ENCODE measurements at places on chromosomes 2 and 18.

- no peak for DNase-seq
Measured at GRCh38 chr2:14647714-14648113, 15.2 kb downstream of the LRATD1 start.

DNA sequence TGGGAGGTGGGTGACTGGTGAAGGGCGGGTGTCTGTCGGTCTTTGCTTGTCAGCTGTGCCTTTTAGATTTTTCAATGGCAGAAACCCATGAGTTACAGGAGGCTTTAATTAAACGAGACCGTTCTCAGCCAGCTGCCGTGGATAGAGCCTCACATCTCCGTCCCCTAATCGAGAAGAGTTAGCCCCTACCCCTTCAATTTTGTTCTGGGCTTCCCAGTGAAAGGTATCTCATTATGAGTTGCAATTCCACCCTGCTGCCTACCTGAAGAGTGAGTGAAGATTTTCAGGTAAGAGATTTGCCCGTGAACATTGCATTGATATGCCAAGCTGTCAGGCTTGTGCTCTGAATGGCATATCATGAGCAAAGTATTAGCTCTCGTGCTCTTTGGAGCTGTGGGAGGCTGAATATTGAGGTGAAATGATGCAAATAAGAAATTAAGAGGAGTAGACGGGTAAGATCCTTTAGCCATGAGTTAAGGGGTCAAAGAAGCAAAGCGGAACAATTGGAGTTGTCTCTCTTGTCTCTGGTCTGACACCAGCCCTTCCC, 118.7 kb upstream of the MSTN start:
- DNase-seq: no peak

DNA sequence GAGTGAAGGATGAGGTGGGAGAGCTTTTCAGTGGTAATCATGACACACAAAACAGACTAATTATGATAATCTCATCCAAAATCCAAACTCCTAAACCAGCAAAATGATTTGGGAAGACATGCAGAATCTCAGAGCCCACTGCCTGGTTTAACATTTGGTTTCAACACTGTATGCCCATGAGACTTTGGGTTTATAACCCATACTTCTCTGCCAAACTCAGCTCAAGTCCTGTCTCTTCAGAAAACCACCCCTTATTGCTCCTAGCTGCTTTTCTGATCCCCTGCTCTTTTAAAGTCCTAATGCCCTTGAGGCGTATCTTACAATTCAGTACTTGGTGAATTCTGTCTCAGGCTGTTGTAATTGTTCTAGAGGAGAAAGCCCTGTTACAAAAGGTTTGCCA, 593.0 kb upstream of the ID2 start:
- no peak for DNase-seq

DNA sequence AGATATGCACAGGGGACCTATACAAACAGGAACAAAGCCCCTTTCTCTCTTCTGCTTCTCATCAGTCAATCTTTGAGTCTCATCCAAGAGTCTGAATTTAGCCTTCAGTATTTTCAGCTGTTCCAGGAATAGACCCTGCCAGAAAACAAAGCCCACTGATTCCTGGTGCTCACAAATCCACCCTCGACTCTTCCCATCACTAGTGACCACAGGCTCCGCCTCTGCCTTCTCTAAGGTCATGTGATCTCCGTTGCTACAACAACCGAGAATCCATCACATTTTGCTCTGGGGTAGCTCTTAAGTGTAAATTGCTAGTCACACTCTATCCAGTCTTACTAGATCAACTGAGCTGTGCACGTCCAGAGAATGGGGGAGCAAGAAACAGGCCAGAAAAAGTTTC, 46.4 kb upstream of the SPTBN1 start:
- no peak for DNase-seq

- DNase-seq: no peak
Measured at GRCh38 chr18:34744569-34744968, 34.5 kb downstream of the DTNA start.

DNA sequence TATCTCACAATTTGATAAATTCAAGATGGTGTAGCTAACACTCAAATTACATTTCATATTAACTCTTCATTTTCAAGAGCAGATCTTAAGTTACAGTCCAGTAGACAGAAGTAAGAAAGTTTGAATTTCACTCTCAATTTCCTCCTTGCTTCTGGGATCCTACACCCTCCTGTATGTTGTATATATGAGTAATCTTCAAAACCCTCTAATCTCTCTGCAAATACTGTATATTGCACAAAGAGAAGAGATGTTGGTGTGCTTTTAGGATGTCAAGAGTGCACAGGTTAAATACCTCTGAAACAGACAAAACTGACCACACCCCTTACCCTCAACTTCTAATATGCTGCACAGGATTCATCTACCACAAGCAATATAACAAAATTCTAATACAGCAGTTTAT, 6.7 kb downstream of the CHST9 start:
- no peak for DNase-seq

GRCh38 chr2:43159797-43160196, 66.6 kb downstream of the ZFP36L2 start:
- no peak for DNase-seq

- no peak for DNase-seq
Measured at GRCh38 chr2:199458806-199459285, 1.1 kb upstream of the SATB2 start.

DNA sequence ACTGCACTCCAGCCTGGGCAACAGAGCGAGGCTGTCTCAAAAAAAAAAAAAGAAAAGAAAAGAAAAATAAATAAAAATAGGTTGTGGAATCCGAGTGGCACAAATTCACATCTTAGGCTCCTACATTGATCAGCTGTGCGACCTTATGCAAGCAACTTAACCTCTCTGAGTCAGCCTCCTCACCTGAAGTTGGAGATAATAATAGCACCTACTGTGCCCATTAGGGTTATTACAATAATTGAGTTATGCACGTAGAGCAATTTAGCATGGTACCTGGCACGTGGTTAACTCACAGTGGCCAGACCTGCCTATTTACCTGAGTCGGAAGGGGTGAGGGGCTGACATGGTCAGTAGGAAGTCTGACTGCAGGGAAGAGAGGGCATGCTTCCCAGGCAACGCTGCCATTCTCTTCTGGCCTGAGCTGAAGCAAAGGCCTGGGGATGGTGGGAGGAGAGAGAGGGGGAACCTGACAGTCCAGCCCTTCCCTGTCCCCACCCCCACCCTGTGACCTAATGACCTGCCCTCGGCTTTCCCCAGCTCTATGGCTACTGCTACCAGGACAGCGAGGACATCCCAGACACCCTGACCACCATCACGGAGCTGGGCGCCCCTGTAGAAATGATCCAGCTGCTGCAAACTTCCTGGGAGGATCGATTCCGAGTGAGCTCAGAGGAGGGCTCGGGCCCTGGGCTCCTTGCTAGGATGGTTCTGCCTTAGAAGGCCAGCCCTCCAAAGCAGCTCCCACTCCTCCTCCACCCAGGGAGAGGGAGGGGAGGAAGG, 5.1 kb downstream of the PKDCC start:
- DNase-seq: no peak

DNA sequence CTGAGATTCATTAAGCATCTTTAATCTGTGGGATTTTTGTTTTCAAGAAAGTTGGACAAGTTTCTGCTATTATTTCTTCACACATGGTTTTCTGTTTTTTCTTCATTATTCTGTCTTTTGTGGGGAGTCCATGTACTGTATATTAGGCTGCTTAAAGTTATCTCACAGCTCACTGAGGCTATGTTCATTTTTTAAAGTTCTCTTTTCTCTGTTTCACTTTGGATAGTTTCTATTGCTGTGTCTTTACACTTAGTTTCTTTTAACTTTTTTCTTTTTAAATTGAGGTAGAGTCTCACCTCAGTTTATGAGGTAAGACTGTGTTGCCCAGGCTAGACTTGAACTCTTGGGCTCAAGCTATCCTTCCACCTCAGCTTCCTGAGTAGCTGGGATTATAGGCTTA, 8.6 kb downstream of the OSBPL6 start:
- no peak for DNase-seq

GRCh38 chr2:98477036-98477435, 32.4 kb downstream of the INPP4A start:
- no peak for DNase-seq

GRCh38 chr2:14424478-14425390, 207.8 kb upstream of the LRATD1 start:
- no peak for DNase-seq

- no peak for DNase-seq
Measured at GRCh38 chr2:5057891-5058351, 634.3 kb upstream of the SOX11 start.

DNA sequence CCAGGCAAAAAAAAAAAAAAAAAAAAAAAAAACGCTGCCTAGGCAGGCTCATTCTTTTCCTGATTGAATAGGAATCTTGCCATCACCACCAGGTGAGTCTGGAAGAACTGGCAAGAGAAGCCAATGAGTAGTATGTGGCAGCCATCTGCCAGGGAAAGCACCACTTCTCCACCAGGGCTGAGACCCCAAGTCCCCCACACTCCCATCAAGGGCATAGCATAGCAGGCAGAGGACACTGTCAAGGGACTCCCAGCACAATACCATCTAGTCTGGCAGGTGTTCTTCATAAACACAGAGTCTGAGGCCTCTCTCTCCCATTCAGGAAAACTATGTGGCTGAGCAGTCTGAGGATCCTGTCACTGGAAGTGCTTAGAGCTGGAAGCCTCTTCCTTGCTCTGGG, 538.1 kb upstream of the DSEL start:
- DNase-seq: no peak

DNA sequence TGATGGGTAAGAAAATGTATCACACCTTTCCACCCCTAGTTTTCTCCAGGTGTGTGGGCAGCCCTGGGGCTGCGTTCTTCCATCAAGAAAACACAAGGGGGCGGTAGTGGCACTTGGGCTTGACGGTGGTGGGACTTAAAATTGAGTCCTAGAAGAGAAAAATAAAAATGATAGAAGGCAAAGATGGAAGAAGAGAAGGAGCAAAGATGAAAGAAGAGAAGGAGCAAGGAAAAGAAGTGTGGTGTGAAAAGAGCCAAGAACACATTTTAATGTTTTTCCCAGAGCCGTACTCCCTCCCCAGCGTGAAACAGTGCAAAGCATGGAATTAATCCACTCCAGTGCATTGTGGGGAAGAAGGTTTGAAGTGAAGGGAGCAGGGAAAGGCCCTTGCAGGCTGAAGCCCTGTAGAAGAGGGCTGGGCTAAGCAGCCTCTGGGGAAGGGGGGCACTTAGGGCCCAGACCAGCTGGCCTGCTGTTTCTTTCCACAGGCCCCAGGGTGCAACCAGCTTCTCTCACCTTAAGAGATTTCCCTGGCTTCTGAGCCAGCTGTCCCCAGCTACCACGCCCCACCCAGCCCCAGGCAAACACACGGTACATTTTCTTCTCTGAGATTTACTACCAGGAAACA, 256.8 kb downstream of the RNF152 start:
- no peak for DNase-seq

- no peak for DNase-seq
Measured at GRCh38 chr2:136016836-136017235, 31.4 kb upstream of the DARS1 start.

DNA sequence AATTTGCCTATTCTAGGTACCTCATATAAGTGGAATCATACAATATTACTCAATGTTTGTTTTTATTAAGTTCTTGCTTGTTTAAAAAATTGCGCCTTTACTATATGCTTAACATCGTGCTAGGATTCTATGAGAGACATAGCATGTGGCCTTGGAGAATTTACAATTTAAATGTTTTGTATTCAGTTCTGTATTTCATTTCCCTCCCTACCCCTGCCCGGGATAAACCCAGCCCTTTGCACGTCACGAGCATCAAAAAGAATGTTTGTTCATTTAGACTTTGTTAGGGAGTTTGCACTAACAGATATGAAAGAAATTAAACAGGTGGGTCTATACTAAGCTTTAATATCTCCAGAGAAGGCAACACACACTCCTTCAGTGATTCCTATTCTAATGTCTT, 75.7 kb downstream of the C18orf54 start:
- DNase-seq: no peak

DNA sequence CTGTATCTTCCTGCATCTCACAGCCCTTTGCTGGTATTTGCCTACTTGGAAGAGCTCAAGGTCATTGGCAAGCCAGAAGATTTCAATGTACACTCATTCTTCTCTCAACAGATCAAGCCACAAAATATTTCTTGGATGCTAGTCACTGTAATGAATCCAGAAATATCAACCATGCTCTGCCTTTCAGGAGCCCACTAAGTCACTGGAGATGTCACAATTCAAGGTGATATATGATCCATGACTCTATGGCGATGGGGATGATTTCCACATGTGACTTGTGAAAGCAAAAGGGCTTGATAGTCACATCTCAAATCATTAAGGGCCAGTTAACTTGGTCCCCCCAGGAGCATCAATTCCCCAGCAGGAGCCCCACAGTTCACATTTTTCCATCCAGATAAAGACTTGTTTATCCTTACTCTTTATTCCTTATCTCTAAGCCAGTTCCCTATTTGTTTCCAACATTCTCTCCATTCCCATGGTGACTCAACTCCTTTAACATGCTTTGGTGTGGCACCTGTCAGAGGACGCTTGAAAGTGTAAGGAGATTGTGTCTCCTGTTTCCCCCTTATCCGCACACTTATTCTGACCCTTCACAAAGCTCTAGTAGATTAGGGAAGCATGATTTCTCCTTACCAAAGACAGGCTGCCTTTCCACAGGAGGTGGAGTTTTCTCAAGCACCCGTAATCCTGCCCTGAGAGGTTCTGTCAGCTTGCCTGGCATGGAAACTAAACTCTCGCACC, 15.8 kb downstream of the PKDCC start:
- no peak for DNase-seq

DNA sequence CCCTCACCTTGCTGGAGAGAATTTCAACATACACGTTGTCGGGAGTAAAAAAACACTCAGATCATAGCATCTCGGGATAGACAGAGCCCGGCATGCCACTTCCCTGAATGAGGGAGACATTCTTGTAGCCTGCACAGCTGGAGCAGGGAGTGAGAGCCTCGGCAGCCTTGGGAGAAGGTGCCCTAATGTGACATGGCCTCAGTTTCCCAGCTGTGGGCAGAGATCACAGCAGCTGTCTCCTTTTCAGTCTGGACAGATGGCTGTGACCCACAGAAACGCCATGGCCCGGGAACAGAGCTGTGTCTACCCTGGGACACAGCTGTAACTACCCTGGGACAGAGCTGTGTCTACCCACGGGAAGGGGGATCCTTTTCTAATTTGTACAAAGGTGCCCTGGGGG, 55.9 kb downstream of the HS1BP3 start:
- DNase-seq: no peak
